ENCODE measurements at places on chromosomes 3 and 15.

DNA sequence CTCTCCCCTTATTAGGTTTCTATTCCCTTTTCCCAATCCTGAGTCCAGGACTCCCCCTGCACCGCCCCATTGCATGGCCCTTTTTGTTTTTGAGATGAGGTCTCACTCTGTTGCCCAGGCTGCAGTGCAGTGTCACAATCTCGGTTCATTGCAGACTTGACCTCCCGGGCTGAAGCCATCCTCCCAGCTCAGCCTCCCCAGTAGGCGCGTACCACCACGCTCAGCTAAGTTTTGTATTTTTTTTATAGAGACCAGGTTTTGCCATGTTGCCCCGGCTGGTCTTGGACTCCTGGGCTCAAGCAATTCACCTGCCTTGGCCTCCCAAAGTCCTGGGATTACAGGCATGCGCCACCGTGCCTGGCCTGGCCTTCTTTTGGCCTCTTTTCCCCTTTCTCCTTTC is 29.3 kb downstream of the PDIA5 start:
- DNase-seq: no peak

- no peak for DNase-seq
These were observed 546.9 kb upstream of the CCDC54 start for GRCh38 chr3:106830334-106830733.

GRCh38 chr3:43619588-43619987 is 2.2 kb downstream of the ANO10 start:
- DNase-seq: no peak

DNA sequence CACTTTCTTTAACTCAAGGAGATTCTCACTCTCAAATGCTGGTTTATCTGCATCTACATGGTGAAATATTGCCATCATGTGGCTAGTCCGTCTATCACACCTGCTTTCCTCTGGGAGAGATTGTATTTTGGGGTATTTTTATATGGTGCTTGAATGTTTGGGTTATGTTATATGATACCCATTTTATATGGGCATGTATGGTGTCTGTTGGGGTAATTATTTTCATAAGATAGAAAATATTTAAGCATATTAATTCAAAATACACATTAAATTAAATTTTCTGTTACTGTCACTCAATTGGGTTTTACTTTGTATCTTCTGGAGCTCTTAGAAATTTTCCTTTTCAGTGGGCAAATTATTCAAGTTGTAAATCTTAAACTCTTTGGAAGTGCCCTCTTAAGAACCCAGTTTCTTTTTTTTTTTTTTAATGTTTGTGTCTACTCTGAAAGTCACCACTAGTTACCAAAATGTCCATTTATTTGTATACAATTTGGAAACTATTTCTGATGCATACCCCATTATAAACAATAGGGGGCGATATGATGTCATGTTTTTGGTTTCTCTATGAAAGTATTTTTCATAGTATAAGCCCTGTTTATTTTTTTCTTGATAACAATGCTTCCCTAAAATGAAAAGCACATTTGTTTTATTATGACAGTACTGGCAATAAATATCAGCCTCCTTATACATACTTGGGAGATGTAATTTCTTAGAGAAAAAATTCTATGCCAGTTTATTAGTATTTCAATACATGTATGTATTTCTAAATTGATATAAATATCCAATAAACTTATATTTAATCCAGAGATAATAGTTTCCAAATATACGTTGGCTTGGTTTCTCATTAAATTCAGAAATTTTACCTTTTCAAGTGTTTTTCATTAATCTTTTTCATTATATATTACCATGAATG is 36.1 kb upstream of the PLSCR5 start:
- peak; percentile 73 for DNase-seq

GRCh38 chr3:82157952-82158351 is 396.5 kb upstream of the GBE1 start:
- peak; percentile 63 for DNase-seq

GRCh38 chr15:90646662-90647305 is 70.4 kb upstream of the BLM start:
- DNase-seq: no peak

GRCh38 chr3:195154111-195154791 is 116.7 kb downstream of the XXYLT1 start:
- peak; percentile 54 for DNase-seq

DNA sequence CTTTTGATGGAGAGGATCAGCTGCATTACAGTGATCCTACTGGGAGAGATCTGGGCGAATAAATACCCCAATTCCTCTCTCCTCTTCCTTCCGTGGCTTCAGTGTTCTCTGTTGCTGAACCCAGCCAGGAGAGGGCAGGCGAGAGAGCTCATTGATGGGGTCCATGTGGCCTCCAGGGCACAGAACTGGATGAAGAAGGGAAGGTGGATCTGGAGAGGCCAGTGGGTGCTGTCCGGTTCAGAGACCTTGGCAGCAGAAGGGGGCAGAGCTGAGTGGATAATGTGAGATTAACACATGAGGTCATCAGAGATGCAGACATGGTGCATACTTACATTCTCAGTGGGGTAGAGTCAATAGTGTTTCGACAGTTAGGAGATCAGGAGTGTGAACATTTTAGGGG is 193.6 kb downstream of the CLSTN2 start:
- DNase-seq: no peak

All from astrocyte of the spinal cord (primary cell).